ENCODE measurements at places on chromosomes 12 and 14.

DNA sequence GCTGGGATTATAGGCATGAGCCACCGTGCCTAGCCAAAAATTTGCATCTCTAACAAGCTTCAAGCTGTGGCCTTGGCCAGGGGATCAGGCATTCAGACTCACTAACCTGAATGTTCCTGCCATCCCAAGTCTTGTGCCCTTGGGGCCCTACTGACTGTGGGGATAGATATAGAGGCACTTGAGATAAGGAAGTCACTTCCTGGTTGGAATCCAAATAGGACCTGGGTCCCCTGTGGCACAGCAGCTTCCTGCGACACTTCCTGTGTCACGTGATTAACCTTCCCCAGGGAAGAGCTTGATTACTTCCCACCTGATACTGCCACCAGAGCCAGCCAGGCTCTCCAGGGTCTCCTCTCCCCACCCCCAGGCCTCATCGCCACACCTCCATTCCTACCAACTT lies 128.2 kb downstream of the BCL11B start:
- DNase-seq: no peak

- DNase-seq: no peak
Measured at GRCh38 chr14:77980475-77981321, 180.8 kb downstream of the ADCK1 start.

DNA sequence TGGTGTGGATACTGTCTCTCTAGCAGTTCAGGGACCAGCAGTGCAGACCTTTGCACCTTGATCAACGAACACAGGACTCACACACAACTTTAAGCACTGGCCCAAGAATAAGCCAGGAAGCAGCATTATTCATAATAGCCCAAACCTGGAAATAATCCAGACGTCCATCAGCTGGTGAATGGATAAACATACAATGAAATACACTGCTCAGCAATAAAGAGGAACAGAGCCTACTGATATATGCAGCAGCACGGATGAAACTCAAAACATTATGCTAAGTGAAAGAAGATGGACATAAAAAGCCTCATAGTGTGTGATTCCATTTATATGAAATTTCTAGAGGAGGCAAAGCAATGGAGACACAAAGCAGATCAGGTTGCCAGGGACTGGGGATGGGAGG lies 303.9 kb upstream of the FKBP4 start:
- DNase-seq: no peak

DNA sequence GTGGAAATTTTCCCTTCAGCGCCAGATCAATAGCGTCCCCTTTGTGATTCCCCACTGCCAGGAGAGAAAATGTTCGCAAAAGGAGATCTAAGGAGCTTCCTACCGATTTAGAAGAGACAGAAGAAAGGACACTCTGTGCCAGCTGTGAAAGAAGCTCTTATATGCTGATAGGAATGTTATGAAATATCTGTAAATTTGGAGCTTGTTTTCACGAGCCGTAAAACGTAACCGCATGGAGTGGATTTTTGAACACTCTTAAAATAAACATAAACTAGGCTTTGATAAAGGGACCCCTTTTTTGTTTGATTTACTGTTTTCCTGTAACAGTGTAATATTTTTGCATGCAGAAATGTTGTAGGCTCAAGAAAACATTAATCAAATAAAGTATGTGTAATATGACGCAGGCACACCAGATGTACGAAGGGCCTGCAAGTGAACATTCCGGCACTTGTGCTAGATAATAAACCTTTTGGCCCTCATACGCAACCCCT lies 346.8 kb downstream of the ETNK1 start:
- DNase-seq: no peak

GRCh38 chr14:69711065-69711464 lies 55.9 kb upstream of the SRSF5 start:
- DNase-seq: no peak

DNA sequence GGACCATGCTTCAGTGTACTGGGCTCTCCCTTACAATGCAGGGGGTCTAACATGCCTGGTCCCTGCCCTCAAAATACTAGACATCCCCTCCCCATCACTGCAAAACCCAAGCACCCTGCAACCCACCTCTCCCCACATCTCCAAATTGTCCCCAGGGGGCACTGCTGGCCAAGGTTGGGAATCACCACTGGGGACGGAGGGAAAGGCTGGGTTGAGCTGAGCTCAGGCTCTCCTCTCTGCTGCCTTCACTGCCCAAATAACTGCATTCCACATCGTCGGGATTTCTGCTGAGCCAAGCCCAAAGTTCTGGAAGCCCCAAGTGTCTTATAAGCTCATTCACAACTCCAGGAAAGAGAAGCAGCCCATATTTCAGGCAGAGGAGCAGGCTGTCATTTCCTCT lies 69.6 kb downstream of the NT5DC3 start:
- peak; percentile 46 for DNase-seq

DNA sequence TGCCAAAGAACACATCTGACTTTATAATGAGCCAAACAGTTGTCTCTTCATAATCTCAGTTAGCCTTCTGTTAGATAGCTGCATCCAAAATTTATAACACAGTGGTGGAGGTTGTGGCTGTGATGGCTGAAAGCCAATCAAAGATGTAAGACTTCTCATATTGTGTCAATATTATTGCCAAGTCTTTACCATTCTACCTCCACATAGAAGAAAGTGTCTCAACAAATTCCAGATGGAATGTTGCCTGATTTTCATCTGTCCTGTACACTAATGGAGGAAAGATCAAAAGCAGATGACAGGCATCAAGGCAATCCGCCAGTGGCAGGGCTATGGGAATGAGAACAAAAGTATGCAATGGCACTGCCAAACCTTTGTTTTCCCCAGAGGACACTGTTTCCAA lies 813.1 kb upstream of the NOVA1 start:
- peak; percentile 73 for DNase-seq

GRCh38 chr12:2537868-2538541 lies 256.8 kb upstream of the FKBP4 start:
- no peak for DNase-seq

DNA sequence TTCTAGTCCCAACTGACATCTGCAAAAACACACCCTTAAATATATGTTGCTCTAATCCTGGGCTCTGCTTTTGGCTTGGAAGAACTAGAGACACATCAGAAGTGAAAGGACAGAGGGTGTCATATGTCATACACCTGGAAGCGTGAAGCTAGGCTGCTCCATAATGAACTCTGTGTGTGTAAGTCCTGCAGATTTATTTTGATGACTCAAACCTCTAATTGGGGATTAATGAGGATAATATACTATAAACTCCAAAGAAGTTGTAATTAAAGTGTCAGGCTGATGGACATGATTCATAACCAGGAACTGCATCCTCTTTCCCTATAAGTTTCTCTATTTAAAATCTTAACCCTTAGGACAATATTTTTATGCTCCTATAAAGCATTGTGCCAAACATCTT lies 4.4 kb upstream of the KCNK10 start:
- no peak for DNase-seq

Measured in fibroblast of skin of scalp (primary cell).